ENCODE measurements at places on chromosomes 3 and 15.

- H3K4me1 ChIP-seq = peaks cover 14% of the 10 kb centered on the region
- no peak overlapping the region for H3K27ac ChIP-seq
- peaks cover 78% of the 10 kb centered on the region for H3K27me3 ChIP-seq
- DNase-seq = no peak
Measured at GRCh38 chr15:96411056-96412031, 80.8 kb downstream of the NR2F2 start.

- no peak for DNase-seq
- H3K4me1 ChIP-seq = peaks cover 4% of the 10 kb centered on the region
- H3K27ac ChIP-seq = no peak overlapping the region
- no peaks in the 10 kb centered on the region for H3K27me3 ChIP-seq
Measured at GRCh38 chr3:152385761-152386160, 117.0 kb downstream of the MBNL1 start.

GRCh38 chr3:29513236-29513635 lies 232.4 kb downstream of the RBMS3 start:
- H3K36me3 ChIP-seq = no peaks in the 10 kb centered on the region
- no peaks in the 10 kb centered on the region for H3K27me3 ChIP-seq
- no peak overlapping the region for H3K4me3 ChIP-seq

GRCh38 chr3:64645243-64645642 lies 42.6 kb downstream of the ADAMTS9 start:
- H3K4me1 ChIP-seq = peaks cover 14% of the 10 kb centered on the region
- no peak for DNase-seq
- no peaks in the 10 kb centered on the region for H3K27me3 ChIP-seq
- H3K36me3 ChIP-seq = peaks cover 11% of the 10 kb centered on the region

GRCh38 chr3:114584734-114585371 lies 291.0 kb downstream of the TIGIT start:
- DNase-seq = no peak
- peaks cover 7% of the 10 kb centered on the region for H3K4me1 ChIP-seq
- H3K4me3 ChIP-seq = no peak overlapping the region

DNA sequence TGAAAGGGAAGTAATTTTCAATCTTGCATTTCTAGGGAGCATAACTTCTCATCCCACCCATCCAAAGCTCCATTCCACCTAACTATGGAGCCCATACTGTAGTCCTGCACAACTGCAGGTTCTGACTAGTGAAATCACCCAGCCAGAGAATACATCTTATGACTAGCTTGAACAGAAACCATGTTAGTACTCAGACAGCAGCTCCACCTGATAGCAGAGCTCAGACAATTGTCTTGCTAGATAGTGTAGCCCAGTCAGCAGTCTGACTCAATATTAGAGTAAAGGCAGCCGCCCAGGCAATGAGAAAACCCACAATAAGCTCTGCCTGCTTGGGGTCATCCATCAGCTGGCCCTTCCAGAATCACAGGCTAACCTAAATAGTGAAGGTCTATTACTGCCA lies 544.7 kb upstream of the GBE1 start:
- no peak for DNase-seq
- H3K27ac ChIP-seq = no peak overlapping the region
- no peaks in the 10 kb centered on the region for H3K4me1 ChIP-seq
- H3K27me3 ChIP-seq = no peaks in the 10 kb centered on the region

DNA sequence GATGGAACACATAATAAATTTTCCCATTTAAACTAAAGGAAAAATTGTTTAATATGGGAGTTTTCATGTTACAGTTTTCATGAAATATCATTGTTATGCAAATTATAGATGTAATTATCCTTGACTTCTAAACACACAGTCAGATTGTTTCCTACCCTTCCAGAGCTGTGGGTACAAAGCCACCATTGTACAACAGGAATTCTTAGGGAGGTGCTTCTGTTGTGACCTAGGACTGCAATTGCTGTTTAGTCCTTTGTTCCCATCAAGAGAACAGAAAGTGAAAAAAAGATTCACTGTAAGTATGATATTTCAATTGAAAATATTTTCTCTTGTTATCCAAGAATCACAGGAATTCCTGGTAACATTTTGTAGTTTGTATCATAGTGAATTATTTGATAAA lies 455.3 kb upstream of the NAALADL2 start:
- H3K4me3 ChIP-seq = no peak overlapping the region
- no peaks in the 10 kb centered on the region for H3K36me3 ChIP-seq
- no peaks in the 10 kb centered on the region for H3K4me1 ChIP-seq
- H3K27me3 ChIP-seq = no peaks in the 10 kb centered on the region
- H3K27ac ChIP-seq = no peak overlapping the region

DNA sequence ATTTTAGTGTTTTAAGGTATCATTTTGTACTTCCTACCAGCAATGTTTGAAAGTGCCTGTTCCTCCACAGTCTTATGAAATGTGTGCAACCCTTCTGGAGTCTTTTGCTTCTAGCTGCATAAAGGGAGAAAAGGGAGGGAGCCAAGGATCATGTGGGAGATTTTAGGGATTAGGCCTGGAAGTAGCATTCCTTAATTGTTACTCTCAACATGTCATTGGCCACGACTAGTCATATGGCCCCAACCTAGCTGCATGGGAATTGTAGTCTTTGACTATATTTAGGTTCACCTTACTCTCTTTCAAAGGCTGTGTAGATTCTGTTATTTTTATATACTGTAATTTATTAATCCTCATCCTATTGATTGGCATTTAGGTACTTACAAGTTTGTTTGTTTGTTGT lies 14.9 kb downstream of the CRTAP start:
- H3K36me3 ChIP-seq = peaks cover 37% of the 10 kb centered on the region
- peak; percentile 40 for DNase-seq
- H3K4me3 ChIP-seq = no peak overlapping the region
- H3K27ac ChIP-seq = no peak overlapping the region

GRCh38 chr15:29819979-29820378 lies 2.3 kb downstream of the TJP1 start:
- H3K4me3 ChIP-seq = no peak overlapping the region
- no peaks in the 10 kb centered on the region for H3K36me3 ChIP-seq
- H3K27ac ChIP-seq = no peak overlapping the region
- peaks cover 4% of the 10 kb centered on the region for H3K4me1 ChIP-seq

- DNase-seq = no peak
- H3K36me3 ChIP-seq = no peaks in the 10 kb centered on the region
- H3K4me3 ChIP-seq = no peak overlapping the region
Measured at GRCh38 chr3:138336454-138336999, 6.9 kb upstream of the NME9 start.

- no peaks in the 10 kb centered on the region for H3K27me3 ChIP-seq
- DNase-seq = no peak
- peaks cover 15% of the 10 kb centered on the region for H3K36me3 ChIP-seq
- peaks cover 3% of the 10 kb centered on the region for H3K4me1 ChIP-seq
- no peak overlapping the region for H3K27ac ChIP-seq
- H3K4me3 ChIP-seq = no peak overlapping the region
Measured at GRCh38 chr3:58074116-58074715, 66.0 kb downstream of the FLNB start.

GRCh38 chr3:194294199-194294894 lies 56.8 kb downstream of the CPN2 start:
- no peaks in the 10 kb centered on the region for H3K36me3 ChIP-seq
- H3K27ac ChIP-seq = no peak overlapping the region
- no peaks in the 10 kb centered on the region for H3K27me3 ChIP-seq
- no peak overlapping the region for H3K4me3 ChIP-seq

DNA sequence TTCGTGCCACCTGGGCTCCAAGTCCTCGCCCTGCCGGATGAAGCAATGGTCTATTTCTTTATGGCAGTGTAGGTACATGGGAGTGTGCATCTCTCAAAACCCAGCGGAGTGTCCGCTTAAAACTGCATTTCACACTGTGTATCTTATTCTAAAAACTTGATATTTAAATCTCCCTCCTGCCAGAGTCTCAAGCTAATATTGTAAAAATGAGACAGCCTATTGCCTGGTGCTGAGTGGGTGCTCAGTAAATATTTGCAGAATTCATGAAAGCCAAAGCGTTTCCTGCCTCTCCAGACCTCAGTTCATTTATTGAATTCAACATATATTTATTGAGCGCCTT lies 330 bp upstream of the TBC1D2B start:
- peaks cover 11% of the 10 kb centered on the region for H3K4me1 ChIP-seq
- no peaks in the 10 kb centered on the region for H3K36me3 ChIP-seq
- no peak overlapping the region for H3K27ac ChIP-seq
- H3K27me3 ChIP-seq = peaks cover 2% of the 10 kb centered on the region

- H3K27me3 ChIP-seq = no peaks in the 10 kb centered on the region
- H3K36me3 ChIP-seq = no peaks in the 10 kb centered on the region
- no peak for DNase-seq
- no peak overlapping the region for H3K4me3 ChIP-seq
Measured at GRCh38 chr15:93179072-93179471, 90.1 kb upstream of the RGMA start.

- no peaks in the 10 kb centered on the region for H3K4me1 ChIP-seq
- DNase-seq = no peak
- no peaks in the 10 kb centered on the region for H3K36me3 ChIP-seq
Measured at GRCh38 chr3:169510693-169511010, 152.9 kb downstream of the MECOM start.

DNA sequence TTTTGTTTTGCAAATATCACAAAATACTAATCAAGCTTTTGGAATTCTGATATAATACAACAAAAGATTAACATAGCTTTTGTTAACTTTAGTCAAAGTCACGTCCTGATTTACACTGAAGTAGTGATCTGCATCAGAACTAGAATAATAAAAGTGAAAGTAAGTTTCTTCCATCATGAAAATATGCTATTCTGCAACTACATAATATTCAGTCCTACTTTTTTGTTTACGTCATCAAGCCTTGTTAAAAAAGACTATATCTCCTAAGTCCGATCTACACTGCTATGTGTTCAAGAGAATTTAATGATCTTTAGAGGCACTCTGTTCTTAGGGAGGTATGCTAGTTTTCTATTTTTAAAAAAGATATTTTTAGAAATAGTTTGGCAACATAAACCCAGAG lies 330.1 kb downstream of the ARPP21 start:
- DNase-seq = no peak
- H3K27me3 ChIP-seq = no peaks in the 10 kb centered on the region
- no peaks in the 10 kb centered on the region for H3K4me1 ChIP-seq

DNA sequence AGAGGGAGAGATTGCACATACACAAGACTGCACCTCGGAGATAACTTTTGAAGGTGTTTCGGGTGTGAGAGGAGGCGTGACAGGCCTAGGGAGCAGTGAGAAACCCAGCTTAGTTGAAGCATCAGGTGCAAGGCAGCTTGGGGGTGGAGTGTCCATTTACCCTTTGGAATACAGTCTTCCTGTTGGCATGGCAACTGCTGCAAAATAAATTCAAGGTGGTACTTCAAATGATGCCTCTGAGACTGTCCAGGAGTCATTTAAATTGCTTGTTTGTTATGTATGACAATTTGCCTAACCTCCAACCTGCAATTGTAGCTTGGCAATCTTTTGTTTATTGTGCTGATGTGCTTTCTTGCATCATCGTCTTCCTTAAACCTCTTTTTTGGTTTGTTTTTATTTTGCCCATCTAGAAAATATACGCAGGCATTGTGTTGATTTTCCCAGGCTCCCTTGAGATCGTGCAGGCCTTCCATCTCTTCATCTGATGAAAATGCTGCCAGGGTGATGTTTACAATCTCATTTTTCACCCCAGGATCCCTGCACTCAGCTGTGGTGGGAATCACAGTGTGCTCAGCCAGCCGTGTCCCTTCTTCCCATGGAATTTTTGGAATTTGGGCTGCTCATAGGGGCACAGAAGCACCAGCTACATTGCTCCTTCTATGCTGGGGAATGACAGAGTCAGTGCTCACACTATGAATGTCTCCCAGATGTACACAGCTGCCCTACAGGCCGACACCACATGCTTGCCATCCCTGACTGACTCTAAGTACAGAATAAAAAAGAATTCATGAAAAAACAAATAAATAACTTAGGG lies 583.1 kb upstream of the CFAP20DC start:
- no peak overlapping the region for H3K4me3 ChIP-seq
- H3K27ac ChIP-seq = peak overlapping the region; percentile 64
- H3K27me3 ChIP-seq = no peaks in the 10 kb centered on the region
- H3K4me1 ChIP-seq = peaks cover 8% of the 10 kb centered on the region

DNA sequence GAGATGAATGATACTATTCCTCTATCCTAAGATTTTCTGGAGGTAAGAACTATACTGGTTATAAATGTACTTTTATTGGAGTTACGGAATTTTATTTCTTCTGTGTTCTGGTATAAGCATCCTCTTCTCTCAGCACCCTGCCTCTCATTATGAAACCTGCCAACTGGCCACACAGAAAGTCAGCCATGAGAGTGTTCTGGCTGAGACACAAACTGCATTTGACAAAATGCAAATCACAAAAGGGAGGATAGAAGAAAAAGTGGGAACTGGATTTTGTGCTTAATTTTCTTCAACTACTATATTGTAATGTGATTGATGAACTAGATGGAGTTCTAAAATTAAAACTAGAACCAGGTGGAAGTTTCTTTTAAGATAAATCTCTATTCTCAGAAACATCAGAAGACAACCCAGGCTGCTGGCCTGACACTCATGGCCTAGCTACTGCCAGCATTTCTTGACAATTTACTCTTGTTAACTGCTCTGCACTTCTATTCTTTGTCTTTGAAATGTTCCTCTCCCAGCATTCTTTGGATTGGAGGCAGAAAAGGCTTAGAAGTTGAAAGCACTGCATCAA lies 143.1 kb downstream of the WDR76 start:
- no peaks in the 10 kb centered on the region for H3K27me3 ChIP-seq
- no peak overlapping the region for H3K4me3 ChIP-seq
- DNase-seq = no peak
- no peaks in the 10 kb centered on the region for H3K36me3 ChIP-seq
- no peak overlapping the region for H3K27ac ChIP-seq

DNA sequence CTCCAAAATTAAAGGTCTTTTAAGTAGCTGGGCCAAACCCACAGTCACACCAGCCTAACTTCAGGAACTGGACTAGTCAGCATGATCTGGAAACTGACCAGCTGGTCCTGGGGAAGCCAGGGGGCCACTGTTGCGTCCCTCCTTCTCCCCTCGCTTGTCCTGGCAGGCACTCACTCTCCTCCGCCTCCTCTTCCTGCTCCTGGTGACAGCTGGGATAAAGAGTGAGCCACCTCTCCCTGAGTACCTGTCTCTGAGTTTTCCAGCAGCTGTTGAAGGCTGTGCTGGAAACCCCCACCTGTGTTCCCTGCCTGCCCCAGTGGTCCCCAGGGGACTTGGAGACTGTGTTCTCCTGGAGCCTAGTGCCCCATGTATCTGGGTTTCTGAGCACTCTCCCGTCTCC lies 56.0 kb downstream of the FGD5 start:
- no peaks in the 10 kb centered on the region for H3K27me3 ChIP-seq
- no peaks in the 10 kb centered on the region for H3K36me3 ChIP-seq
- H3K4me3 ChIP-seq = no peak overlapping the region
- DNase-seq = no peak

DNA sequence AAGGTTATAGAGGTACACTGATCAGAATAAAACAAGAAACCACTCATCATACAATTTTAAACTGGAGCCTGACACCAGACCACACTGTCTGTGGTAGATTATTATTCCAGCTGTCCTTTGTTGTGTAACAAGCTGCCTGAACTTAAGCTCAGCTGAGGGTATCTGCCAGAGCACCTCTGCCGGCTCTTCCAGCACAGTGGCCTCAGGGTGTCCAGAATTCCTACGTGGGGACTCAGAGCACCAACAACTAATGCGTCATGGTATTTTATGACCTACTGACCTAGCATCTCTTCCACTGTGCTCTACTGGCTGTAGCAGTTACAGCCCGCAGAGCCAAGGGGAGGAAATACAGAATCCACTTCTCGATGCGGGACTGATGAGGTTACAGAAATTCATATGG lies 15.6 kb upstream of the RAF1 start:
- peaks cover 2% of the 10 kb centered on the region for H3K4me1 ChIP-seq
- no peak for DNase-seq
- H3K27ac ChIP-seq = no peak overlapping the region
- H3K4me3 ChIP-seq = no peak overlapping the region
- no peaks in the 10 kb centered on the region for H3K36me3 ChIP-seq

GRCh38 chr3:178345944-178346343 lies 190.3 kb upstream of the KCNMB2 start:
- no peaks in the 10 kb centered on the region for H3K36me3 ChIP-seq
- peak overlapping the region; percentile 51 for H3K27ac ChIP-seq
- no peaks in the 10 kb centered on the region for H3K27me3 ChIP-seq
- no peak for DNase-seq
- H3K4me3 ChIP-seq = no peak overlapping the region

All from neuronal stem cell (in vitro differentiated cells).